ENCODE measurements at places on chromosomes 5 and 9.

GRCh38 chr5:95731571-95732554 is 727 bp downstream of the RHOBTB3 start:
- peak; percentile 73 for DNase-seq

- DNase-seq, result no peak
Observed at GRCh38 chr9:36665921-36666431, 93.3 kb downstream of the MELK start.

- no peak for DNase-seq
Observed at GRCh38 chr9:96137671-96138429, 164.1 kb downstream of the HSD17B3 start.

DNA sequence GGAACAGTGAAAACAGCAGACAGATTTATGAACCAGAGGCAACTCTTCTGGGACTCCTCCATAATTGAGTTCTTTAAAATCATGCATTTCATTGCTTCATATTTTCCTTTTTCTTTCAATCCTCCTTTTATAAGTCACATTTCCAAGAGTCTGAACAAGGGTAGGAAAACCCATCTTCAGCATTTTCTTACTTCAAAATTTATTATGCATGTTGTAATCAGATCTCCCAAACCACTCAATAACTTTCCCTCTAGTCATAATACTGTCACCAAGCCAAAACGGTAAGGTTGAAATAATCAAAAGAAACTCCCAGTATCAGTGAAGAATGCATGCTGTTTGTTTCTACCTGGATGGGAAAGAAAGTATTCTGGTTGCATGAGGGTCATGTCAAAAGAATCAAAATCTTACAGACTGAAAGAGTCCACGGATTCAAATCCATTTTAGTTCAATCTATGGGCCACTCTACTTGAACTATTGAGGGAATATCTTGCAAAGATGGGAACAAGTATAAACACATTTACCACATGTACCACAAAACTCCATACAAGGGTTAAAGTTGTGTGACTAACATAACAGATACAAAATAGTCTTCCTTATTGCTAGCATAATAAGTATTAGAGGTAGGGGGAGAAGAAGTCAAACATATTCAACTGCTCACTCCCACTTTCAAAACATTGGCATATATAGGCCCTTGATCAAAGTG is 797.3 kb downstream of the MAT2B start:
- no peak for DNase-seq

DNA sequence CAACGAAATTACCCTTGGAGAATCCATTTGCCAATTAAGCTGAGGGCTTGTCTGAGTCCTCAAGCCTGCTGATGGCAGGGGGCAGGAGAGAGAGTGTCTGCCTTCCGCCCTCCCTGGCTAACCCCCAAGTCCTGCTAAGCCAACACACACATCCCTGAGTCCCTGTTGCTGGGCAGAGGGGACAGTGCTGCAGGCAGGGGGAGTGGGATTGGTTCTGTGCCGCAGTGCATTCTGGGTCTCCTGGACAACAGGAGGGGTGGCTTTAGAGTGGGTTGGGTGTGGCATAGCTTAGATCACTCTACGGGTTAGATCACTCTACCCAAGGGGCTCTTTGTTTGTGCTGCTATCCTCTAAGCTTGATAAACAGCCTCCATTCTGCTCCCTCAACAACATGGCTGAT is 427.7 kb downstream of the CDK5RAP2 start:
- no peak for DNase-seq

DNA sequence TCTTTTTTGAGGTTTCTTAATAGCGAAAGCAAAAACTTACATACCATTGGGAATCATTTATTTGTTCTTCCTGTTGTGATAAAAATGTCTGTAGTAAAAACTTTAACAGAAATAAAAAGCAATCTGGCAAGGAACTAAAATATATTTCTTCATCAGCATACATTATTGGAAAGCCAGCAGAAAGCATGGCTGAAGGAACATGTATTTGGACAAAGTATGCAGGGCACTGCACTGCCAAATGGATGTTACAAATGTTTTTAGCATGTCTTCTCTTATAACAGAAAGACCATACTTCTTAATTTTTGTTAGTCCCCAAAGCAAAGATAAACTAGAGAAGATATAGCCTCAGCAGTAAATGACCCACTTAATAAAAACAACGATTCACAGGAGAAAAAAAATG is 80.5 kb downstream of the SMIM15 start:
- DNase-seq, result no peak

GRCh38 chr9:33446240-33446945 is 1.0 kb downstream of the AQP3 start:
- DNase-seq, result no peak

DNA sequence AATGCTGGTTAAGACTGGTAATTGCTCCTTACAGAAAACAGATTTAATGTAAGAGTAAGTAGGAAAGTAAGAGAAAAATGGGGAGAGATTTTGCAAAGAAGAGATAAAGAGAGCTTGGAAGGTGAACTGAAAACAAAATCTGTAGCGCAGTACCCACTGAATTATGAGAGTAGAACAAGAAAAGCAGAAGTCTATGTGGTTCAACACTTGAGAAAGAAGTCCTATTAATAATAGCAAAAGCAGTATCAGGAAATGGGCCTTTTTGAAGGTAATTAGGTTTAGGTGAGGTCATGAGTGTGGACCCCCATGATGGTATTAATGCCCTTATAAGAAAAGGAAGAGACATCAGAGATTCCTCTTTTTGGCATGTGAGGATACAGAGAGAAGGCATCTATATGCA is 460.6 kb downstream of the CETN3 start:
- no peak for DNase-seq

DNA sequence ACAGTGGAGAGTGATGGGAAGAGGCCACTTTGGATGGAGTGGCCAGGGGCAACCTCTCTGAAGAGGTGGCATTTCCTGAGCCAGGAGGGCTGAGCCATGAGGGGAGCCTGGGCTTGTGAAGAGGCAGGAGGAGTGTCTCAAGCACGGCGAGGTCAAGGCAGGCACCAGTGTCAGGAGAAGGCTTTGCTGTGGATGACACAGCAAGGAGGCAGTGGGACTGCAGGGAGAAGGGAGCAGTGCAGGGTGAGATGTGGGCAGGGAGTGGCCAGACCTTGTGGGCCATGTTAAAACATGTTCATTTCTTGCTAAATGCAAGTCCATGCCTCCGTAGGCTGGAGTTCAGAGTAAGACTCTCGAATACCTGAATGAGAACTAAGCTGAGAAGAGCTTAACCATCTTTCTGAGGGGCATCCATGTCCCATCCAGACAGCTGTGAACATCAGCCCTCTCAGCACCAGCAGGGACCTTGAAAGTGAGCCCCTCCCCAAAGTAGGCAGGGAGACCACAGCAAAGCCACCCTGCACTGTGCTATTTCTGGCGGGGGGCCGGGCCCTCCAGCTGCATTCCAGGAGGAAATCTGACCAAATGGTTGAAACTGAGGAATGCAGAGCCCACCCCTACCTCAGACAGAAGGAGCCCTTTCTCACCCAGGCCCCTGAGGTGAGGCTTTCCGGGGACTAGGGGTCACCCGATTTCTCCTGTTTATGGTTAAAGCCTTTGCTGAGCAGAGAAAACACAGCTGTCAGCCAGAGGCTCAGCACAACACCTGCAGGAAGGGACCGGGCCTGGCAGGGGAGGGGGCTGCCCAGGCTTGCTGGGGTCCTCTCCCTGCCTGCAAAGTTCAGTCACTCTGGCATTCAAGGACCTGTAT is 16.1 kb upstream of the ARSI start:
- no peak for DNase-seq

DNA sequence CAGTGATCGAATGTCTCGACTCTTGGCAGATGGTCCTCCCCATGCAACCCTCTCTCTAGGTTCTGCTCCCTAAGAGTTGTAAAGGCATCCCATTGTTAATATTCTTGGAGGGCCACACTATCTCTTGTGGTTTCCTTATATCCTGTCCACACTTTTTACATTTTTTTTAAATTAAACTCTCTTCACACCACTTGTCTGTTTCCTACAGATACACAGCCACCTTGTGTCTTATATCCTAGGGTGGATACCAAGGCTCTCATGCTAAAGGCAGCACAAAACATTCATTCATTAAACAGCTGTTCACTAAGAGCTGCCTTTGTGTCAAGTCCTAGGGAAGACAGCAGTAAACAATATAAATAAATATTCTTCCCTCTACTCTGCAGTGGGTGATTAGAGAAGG is 60.5 kb upstream of the SHISAL2B start:
- DNase-seq, result no peak

- DNase-seq, result no peak
Observed at GRCh38 chr5:139600336-139600949, 39.3 kb downstream of the UBE2D2 start.

DNA sequence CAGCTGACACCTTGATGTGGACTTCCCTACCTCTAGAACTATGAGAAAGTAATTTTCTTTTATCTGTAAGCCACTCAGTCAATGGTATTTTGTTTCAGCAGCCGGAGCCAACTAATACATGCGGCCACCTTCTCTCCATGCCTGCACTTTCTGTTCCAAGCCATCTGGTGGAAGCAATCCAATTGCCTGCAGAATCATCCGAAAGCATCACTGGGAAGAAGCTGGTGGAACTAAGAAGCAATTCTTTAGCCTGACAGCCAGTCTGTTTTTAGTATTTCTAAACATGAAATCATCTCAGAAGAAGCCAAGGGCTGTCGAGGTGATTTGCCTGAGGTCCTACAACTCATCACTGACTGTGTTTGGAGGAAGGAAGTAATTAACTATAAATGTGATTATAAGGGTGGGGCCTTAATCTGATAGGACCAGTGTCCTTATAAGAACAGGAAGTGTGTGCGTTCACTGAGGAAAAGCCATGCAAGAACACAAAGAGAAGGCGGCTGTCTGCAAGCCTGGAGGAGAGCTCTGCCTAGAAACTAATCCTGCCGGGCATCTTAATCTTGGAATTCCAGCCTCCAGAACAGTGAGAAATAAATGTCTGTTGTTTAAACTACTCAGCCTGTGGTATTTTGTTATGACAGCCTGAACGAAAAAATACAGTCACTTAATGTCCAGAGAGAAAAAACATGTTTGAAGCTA is 49.1 kb downstream of the NXNL2 start:
- DNase-seq, result no peak

GRCh38 chr9:129006328-129007034 is 21.6 kb downstream of the SH3GLB2 start:
- peak; percentile 40 for DNase-seq

DNA sequence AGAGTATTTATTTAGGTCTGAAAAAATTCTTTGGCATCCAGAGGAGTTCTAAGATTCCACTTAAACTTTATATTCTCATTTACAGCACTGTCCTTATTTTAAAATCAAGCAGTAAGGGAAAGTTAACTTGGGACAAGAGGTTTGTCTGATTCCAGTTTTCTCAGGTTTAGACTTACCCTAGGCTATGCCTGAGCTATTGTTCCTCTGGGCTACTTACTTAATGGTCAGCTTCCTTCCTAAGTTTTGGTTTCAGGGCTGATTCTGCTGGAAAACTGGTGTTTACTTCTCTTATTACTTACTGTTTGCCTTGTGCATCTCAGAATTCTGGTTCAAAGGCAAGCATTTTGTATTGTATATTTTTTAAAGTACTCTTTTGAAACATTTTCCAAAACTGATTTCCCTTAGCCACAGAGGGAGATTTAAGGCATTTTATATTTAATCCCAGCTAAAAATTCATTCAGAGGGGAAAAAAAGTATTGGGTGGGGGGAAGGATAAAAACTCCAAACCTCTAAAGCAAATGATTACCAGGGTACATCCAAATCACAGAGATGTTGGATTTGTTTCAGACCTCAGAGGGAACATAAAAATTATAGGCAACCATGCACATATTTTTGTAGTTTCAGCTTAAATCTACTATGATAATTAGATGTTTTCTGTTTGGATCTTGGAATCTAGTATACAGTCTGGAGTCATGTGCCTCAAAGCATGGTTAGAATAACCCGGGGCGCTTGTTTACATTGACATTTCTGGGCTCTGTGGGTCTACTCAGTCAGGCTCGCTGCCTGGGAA is 290.0 kb downstream of the ARHGAP26 start:
- DNase-seq, result no peak

GRCh38 chr9:137128158-137128861 is 10.6 kb upstream of the GRIN1 start:
- DNase-seq, result no peak

DNA sequence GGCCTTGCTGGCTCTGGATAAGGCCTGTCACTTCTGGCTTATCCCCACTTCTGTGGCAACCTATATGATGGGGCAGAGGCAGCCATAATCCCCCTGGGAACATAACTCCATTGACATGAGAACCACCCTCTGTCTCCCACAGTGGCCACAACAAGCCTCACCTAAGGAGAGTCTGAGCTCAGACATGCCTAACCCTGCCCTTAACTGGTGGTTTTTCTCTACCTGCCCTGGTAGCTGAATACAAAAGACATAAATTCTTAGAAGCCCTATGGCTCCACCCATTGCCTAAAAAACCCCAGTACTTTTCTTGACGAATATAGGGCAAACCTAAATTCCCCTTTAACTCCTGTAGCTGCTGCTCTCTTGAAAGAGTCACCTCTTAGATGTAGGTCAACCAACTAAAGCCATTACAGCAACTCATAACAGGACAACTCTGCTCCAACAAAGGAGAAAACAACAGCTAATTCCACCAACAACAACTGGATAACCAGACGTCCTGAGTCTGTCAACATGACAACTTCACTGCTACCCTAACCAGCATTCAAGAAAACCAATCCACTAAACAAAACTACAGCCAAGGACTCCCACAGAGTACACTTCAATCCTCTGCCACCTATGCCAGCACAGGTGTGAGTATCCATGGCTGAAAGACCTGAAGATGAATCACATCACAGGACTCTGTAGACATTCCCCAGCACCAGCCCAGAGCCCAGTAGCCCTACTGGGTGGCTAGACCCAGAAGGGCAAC is 427.7 kb downstream of the PRELID2 start:
- DNase-seq, result no peak

GRCh38 chr5:86360801-86361200 is 256.9 kb upstream of the COX7C start:
- no peak for DNase-seq

DNA sequence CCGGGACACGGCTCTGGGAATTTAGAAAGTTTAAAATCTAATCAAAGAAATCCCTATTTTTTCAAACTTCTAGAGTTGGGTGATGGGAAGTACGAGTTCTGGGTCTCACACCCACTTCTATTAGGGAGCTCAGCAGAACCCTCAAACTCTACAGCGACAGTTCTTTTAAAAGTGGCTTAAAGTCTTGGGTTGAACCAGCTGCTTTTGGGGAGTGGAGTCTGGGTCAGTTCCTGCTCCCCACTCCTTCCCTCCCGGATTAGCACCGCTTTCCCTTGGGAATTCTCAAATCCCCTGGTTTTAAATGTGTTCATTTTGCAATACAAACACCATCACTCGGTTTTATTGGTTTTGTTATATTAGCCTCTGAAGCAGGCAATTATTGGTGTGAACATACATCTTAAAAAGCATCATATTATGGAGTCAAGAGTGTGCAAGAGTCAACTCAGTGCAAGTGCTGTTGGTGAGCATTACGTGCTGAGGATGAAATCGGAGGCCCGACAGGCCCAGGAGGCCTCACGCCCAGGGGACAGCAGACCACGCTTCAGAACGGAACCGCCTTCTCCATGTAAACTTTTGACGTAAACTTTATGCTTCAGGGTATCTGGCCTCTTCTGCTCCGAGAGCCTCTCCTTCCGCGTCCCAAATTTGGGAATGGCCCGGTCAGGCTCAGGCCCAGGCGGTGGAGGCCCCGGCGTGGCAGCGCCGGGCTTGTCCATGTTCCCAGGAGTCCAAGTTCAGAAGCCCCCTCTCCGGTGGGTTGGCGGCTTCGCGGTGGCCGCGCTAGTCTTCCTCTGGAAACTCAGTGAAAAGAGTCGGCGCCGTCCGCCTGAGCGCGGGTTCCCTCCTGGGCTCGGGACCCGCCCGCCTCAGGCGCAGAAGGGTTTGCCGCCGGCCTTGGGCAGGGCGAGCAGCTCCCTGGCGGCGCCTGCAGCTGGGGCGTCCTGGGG is 5.3 kb downstream of the IRX4 start:
- DNase-seq, result no peak
